ENCODE measurements at places on chromosomes 6 and 20.

- DNase-seq: no peak
Measured at GRCh38 chr20:46690219-46691106, 1.2 kb upstream of the TP53RK start.

- DNase-seq: no peak
Measured at GRCh38 chr6:9408402-9409117, 973.2 kb upstream of the SLC35B3 start.

DNA sequence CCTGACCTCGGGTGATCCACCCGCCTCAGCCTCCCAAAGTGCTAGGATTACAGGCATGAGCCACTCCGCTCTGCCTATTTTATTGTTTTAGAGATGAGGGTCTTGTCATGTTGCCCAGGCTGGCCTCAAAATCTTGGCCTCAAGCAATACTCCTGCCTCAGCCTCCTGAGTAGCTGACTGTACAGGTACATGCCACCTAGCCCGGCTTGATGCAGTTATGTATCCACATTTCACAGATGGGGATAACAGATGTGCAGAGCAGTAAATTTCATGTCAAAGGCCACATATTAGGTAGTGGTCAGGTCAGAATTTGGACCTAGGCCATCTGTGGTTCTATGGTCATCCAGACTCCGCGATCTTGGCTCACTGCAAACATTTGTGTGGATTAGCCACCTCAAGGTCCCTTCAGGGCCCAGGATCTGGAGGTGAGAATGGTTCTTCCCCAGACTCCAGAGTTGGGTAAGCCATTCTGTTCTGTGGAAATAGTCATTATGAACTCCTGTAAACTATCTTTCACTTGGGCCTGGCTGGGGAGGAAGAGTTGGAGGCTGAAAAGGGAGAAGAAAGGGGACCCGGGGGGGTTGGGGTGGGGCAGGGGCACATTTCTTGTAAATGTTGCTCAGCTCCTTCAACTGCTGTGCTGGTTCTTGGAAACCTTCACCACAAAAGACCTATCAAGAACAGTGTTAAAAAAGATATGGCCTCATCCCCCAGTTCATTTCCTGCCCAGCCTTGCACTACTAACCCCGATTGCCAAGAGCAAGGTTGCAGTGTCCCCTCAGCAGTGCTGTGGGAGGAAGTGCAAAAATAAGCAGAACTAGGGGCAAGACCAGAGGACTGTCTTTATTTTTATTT lies 13.0 kb downstream of the PIM1 start:
- DNase-seq: no peak

DNA sequence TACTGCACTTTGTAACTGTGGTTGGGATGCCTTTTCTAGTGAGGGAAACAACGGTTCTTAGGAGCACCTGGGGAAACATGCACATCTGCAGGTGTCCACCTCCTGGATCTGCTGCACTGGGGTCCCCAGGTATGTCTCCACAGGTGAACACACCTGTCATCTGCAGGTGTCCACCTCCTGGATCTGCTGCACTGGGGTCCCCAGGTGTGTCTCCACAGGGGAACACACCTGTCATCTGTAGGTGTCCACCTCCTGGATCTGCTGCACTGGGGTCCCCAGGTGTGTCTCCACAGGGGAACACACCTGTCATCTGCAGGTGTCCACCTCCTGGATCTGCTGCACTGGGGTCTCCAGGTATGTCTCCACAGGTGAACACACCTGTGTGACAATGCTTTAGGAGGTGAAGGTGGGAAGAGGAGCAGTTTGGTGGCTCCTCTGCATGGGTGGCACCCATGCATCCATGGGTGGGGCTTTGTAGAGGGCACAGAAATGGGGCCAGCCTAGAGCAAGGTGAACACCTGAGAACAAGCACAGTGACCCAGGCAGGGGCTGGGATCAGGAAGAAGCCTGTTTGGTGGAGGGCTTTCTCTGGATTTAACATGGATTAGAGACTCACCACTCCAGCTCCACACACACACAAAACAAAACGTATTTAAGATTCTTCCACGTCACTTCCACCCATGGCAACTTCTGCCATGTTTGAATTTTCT lies 206.0 kb upstream of the CDH4 start:
- DNase-seq: no peak

DNA sequence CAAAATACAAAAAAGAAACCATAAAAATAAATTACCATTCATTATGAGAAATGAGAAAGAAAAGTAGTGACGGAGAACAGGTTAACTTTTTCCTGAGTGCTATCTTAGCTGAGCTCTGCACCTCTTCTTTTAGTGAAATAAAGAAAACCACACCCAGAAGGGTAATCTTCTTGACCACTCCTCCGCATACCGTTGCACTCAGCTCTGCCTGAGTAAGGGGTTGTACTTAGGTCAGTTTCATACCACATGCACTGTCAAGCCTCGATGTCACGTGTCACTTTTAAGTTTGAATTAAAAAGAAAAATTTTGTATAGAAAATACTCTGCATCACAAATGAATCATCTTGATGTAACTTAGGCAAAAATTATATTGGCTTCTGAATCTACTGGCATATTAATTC lies 2.8 kb downstream of the EZR start:
- DNase-seq: no peak

GRCh38 chr6:167400482-167401138 lies 75.7 kb downstream of the TTLL2 start:
- no peak for DNase-seq

DNA sequence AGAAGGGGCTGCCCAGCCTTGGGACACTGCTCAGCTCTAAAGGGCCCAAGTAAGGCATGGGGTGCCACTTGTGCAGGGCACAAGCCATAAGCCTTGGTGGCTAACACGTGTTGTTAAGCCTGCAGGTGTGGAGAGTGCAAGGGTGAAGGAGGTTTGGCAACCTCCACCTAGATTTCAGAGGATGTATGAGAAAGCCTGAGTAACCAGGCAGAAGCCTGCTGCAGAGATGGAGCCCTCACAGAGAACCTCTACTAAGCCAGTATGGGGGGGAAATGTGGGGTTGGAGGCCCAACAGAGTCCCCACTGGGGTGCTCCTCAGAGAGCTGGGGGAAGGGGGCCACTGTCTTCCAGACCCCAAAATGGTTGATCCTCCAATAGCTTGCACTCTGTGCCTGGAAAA lies 32.6 kb downstream of the SERINC1 start:
- no peak for DNase-seq

GRCh38 chr6:118558464-118559217 lies 10.5 kb downstream of the PLN start:
- no peak for DNase-seq

DNA sequence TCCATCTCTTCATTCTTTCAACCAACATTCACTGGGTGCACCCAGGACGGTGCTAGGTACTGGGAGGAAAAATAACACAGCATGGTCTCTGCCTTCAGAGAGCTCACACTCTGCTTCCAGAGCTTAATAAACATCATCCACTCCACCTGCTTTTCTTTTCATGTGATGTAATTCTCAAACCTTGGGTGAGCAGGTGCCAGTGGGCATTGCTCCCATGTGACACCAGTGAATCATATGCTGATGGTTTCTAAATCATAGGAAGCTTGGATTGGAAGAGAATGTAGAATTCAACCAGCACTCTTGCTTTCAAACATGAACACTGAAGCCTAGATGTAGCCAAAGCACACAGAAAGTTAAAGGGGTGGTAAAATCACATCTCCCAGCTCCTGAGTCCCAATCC lies 189.8 kb downstream of the FOXA2 start:
- DNase-seq: no peak

All from left renal cortex interstitium (tissue), 4 donors.